ENCODE measurements at places on chromosomes 5 and 9.

GRCh38 chr5:131593921-131594320, 41.1 kb downstream of the RAPGEF6 start:
- no peak for DNase-seq

- no peak for DNase-seq
These were observed 6.8 kb upstream of the QRFP start for GRCh38 chr9:130903194-130904069.

GRCh38 chr5:160197341-160198144, 31.8 kb upstream of the FABP6 start:
- DNase-seq, result no peak

GRCh38 chr9:34457266-34458012, 931 bp downstream of the FAM219A start:
- DNase-seq, result peak; percentile 61

GRCh38 chr9:34370335-34370969, 6.2 kb downstream of the MYORG start:
- no peak for DNase-seq

- no peak for DNase-seq
These were observed 313.4 kb upstream of the SLC30A5 start for GRCh38 chr5:68780299-68780955.

- no peak for DNase-seq
These were observed 6.7 kb downstream of the PRRT1B start for GRCh38 chr9:131552030-131552429.

DNA sequence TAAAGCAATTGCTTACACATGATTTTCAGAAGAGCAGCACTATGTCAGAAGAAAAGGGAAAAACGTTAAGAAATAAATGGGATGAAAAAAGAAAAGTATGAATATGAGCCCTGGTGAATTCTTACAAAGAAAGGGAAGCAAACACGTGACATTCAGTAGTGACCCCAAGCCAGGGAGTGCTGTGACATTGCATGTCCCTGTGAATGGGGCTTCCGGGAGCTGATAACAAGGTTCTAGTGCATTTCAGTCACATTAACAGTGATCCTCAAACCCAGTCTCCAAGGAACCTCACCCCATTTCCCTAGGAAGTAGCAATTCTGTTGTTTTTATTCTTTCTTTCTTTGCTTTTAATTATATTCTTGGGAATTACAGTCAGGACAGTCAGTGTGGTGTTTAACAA, 27.3 kb downstream of the TMEM252 start:
- no peak for DNase-seq

DNA sequence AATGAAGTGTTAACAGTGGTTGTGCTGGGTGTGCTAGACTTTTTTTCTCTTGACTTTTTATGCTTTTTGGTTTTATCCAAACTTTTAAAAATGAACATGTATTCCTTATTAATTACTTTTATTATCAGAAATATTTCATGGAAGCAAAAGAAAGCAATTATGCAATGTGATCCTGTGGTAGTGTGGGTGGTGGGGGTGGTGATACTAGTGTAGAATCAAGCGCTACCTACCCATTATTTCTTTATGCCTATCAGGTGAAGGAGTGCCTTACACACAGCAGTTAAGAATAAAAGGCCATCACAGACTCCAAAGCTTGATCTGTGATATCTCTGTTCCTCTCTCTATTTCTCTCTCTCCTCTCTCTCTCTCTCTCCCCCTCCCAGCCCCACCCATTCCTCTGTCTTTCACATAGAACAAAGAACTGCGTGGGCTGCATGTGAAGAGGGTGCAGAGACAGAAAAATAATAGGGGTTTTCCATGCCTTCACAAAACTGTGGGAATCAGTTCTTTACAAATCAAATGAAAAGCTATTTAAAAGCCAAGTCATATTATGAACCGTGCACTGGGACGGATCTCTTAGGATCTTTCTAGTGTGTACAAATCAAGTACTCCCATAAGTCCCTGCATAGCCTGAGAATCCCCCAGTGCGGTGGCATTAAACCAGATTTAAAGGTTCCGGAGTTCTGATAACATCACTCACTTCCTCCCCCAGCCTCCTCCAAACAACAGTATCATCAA, 351.2 kb downstream of the RAB3C start:
- DNase-seq, result no peak

- no peak for DNase-seq
These were observed 412.7 kb downstream of the EFNA5 start for GRCh38 chr5:107257885-107258520.

DNA sequence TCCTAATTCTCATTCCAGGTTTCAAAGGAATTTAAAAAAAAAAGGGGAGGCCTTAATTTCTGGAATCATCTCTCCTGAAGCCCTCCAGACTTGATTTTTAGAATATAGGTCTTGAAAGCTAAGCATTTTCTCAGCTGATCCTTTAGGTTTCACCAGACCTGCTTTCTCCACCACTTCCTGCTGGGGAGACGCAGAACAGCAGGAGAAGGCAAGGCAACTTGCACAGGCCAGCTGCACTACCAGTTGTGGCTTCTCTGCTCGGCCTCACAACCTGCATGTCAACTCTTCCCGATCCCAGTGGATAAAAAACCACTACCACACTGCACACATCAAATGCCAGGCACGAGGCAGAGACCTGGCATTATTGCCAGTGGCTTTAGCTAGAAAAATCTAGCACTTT, 119.8 kb downstream of the SIL1 start:
- DNase-seq, result no peak

GRCh38 chr5:176529116-176529740, 8.0 kb downstream of the RNF44 start:
- DNase-seq, result no peak

Data from Caki2 (cell line).